ENCODE measurements at places on chromosomes 4 and X.

GRCh38 chr4:54566608-54567007 is 91.1 kb upstream of the KIT start:
- no peak for DNase-seq

DNA sequence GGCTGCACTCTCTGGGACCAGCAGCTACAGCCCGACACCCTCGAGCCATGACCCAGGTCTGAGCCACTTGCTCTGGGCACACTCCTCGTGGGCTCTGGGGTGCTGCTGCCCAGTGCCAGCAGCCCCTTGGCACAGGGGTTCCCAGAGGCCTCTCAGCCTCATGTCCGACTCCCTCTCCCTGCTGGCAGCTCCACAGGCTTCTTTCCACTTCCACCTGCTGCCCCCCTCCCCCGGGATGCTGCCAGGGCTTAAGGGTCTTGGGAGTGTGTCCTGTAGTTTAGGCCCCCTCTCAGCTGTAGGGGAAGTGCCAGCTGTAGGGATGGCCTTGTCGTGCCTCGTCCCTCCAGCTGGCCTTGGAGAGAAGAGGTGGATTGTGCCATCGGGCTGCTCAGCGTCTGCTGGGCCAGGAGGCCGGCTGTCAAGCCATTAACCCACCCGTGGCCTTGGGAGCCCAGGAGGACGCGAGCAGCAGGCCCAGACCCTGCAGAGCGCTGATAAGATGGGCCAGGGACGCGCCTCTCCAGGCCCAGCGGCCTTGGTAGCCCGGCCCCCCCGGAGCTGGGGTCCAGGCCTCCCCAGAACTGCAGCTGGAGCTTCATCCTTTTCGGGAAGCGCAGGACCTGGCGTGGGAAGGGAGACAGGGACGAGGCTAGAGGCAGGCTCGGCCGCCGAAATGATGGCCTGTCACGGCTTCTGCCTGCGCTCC is 1.0 kb upstream of the USP27X start:
- DNase-seq, result no peak

DNA sequence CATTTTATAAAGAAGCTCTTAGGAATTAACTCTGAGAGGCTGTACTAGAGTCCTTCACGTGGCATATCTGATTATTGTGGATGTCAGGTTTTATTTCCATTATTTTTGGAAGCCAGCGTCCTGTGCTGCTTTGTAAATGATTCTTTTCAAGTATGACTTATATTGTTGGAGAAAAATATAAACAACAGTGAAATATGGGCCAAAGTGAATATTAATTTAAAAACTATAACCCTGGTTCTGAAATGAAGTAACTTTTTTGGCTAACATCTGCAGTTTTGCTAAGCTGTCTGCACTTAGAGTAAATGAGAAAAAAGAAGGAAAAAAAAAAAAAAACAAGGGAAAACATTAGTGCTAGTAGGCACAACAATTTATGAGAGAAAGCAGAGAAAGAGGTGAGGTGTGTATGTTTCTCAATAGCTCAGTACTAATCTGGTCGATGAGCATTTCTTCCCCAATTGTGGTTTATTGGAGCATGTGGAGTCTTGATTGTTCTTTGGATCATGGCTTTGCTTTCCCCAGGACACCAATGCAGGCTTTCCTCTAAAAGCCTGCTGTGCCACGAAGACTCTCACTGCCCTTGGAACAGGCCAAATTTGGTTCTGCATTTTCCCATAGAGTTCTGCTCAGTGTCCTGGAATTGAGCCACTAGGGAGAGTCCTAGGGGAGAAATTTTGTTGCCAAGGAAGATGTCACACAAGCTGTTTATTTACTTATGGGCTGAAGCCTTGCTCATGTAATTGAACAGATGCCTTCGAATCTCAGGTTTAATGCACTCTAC is 273.3 kb downstream of the DKK2 start:
- DNase-seq, result no peak

GRCh38 chr4:167428156-167428555 is 193.9 kb upstream of the SPOCK3 start:
- DNase-seq, result no peak

GRCh38 chr4:188030401-188030800 is 34.8 kb downstream of the ZFP42 start:
- DNase-seq, result no peak

- DNase-seq, result peak; percentile 12
These were observed 45.1 kb upstream of the LAMP2 start for GRCh38 chrX:120514236-120514635.

DNA sequence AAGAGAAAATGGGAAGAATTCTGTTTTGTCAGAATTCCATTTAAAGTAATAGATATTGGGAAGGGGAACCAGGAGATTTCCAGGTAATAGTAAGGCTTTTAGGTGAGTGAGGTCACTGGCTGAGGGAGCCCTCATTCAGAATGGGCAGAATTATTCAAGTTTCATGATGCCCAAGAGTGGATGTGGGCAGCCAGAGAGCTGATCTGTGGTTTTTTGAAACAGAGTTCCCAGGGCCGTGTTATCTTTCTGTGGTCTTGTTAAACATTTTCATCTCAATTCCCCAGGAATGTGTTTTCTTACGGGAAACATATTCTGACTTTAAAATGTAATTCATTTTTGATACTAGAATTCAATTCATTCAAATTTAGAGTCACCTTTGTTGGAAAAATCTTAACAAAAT is 182.0 kb upstream of the AADAT start:
- no peak for DNase-seq

DNA sequence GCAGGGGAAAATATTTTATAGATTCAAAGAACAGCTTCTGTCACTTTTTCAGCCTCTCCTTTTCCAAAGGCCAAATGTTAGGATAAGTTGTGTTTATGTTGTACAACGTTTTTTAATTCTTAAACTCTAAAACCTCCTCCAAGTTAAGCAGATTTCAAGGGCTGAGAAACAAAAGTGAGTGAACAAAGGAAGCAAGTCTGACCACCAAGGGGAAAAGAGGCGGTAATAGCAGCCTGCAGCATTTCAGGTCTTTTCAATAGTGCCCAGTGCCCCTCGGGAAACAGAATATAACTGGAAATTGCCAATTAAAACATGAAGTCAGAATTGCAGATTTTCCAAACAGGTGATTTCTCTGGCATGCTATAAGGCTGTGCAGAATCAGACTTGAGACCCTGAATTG is 510.0 kb upstream of the HTR2C start:
- DNase-seq, result no peak

- no peak for DNase-seq
These were observed 46.9 kb downstream of the ACOX3 start for GRCh38 chr4:8393593-8394038.

DNA sequence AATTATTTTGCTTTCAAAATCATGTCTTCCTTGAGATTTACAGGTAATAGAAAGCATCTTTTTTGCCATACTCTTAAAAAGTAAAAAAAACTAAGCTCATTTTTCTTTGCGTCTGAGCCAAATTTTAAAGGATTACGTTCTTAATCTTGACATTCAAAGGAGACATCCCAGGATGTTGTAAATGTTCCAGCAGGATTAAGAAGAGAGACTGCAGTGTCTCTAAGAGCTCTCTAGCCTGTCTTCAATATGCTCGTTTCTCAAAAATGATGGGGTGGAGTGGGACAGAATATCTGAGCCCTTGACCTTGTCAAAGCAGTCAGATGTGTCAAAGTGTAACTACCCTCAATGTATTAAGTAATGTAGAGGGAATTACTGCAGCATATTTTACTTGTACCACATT is 363.3 kb downstream of the PCDH7 start:
- no peak for DNase-seq

DNA sequence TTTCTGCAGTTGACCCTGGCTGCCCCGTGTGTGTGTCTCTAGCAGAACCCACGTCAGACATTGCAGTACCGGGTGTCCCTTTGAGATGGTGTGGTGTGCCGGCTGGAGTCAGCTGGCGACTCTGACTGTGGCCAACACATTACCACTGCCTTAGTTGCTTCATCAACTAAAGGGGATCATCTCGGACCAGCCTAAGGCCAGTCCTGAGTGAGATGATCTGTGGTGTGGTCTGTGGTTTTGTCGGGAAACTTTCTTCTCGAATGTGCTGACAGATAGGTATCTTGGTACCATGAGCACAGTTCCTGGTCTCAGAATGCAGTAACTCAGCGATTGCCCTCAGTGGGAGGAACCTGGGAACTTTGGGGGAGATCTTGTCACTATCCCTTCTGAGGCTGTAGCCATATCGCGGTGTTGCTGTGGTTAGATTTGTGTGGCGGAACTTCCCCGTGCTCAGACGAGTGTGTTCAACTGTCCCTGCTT is 15.8 kb downstream of the TBC1D14 start:
- no peak for DNase-seq

- no peak for DNase-seq
These were observed 1511.3 kb upstream of the AGA start for GRCh38 chr4:178953447-178954120.

GRCh38 chr4:79584902-79585301 is 176.9 kb upstream of the GK2 start:
- DNase-seq, result no peak

DNA sequence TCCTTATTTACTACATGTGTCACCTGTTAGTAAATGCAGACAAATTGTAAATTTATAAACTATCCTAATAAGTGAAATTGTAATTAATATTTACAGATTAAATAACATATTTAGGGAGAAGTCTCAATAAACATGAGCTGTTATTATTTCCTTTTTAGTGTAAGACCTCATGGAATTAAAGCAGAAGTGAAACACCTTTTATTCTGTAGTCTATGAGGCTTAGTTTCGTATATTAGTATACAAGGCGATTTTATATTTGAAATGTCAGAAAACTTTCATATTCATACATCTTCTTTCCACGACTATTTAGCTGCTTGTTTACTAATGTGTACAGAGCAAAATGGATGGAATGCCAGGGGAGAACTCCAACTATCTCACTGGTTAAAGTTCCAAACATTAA is 414.4 kb downstream of the ARHGAP24 start:
- no peak for DNase-seq

DNA sequence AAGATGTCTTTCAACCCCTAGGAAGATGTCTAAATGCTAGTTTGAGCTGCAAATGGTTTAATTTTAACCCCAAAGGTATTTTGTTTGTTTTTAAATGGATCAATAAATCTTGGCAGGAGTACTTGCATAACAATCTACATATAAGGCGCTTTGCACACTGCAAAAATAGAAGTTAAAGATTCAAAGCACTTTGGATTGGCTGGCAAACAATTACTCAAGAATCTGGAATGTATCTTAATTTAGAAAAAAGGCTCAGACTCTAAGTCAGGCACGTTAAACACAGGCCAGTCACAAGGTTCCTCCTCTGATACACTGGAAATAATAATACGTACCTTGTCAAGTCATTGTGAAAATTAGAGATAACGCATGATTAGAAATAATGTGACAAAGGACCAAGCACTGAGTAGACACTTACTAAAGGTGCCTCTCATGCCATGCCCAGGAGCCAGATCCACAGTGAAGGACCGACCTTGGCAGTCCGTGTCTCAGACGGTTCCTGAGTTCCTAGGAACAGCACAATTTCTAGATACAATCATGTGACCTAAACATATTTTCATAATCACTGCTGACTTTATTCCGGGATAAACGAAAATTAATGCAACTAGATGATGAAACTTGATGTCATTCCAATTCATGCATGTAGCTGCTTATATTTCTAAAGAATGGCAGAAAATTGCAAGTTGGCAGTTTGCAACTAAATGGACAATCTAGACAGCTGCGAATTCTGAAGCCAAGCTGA is 49.6 kb downstream of the PROM1 start:
- DNase-seq, result no peak

DNA sequence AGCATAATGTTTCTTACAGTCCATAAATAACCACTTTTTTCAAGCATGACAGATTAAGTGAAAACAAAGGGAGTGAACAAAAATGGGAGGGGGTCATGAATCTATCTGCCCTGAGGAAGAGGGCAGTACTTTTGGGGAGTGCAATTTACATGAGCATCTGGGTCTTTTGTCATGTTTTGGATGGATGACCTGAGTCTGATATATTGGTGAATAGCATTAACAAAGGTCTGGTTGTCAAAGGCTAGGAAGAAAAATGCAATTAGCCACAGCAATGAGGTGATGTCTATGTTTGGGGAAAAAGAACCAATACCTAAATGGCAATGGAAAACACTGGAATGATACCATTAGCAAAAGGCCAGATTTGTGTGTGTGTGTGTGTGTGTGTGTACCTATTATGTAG is 15.1 kb upstream of the MAD2L1 start:
- no peak for DNase-seq

DNA sequence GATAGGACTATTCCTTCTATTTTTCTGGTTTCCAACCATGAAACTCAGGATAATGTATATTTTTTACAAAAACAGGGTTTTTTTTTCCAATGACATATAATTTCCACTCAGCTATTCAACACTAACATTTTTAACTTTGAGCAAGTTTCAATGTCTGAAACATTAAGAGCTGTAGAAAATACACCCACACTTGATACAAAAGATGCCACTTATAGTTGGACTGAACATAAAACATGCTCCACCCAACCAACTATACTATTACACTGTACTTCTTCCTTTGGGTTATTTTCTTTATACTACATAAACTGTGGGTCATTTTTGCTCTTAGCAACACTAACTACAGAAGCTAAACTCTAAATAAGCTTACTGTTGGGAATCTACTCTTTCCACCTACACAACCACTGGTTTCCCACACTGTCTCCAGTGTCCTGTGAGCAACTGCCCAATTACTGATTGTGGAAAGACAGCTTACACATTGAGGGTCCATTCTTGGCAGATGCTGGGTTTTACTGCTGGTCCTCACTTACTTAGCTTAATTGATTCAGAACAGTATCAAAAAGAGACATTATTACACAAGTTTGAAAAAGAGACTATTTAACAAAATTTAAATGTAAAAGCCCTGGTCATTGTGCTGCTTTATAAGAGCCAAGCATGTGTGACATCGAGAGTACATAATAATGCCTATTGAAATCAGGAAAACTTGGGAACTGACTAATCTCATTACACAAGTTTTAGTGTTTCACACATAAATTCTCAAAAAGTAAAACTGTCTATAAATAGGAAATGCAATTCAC is 6.3 kb downstream of the AMMECR1 start:
- DNase-seq, result no peak

- no peak for DNase-seq
These were observed 47.9 kb downstream of the DMP1 start for GRCh38 chr4:87697945-87698344.

DNA sequence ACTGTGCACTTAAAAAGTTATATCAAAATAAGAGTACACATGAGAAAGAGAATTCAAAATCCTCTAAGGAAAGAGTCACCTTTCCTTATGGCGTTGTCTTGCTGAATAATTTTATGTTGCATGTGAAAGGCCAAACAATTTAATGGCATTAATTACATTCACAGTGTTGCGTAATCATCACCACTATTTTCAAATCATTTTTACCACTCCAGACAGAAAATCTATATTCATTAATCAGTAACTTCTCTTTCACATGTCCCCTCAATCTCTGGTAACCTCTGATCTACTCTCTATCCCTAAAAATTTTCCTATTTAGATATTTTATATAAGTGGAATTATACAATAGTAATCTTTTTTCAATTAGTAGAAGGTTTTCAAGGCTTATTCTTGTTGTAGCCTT is 283.0 kb downstream of the CXXC4 start:
- DNase-seq, result no peak

Measured in GM10248 (cell line).